SIG-M5 (cell line): ENCODE measurements at places on chromosomes 3 and 15.

DNA sequence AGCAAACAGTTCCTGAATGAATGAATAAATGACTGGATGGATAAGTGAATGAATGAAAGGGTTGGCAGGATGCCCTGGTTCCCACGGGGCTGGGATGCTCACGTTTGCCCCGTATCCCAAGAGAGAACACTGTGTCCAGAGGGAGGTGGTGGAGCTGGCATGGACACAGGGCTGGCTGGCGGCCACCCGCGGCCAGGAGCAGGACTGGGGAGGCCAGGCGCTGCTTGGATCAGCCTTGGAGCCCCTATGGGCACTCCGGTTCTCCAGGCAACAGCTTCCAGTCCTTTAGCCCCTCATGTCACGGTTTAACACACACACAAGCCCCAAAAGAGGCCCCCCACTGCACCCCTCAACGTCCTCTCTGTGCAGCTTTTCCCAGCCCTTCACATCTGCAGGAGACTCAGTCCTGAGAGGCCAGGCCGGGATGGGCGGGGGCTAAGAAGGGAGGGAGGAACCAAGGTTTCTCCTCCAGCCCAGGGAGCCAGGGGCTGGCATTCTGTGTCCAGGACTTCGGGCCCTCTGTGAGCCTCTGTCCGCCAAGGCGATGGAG, 86.0 kb upstream of the ALDH1L1 start:
- no peak for DNase-seq

DNA sequence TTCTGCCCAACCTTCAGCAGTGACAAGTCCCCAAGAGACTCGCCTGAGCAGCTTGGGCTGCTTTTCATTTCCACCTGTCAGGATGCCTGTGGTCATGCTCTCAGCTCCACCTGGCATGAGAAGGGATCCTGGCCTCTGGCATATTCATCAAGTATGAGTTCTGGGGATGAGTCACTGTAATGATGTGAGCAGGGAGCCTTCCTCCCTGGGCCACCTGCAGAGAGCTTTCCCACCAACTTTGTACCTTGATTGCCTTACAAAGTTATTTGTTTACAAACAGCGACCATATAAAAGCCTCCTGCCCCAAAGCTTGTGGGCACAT, 3.5 kb downstream of the MYD88 start:
- no peak for DNase-seq

GRCh38 chr3:56019490-56020146, 448.6 kb downstream of the ERC2 start:
- no peak for DNase-seq

DNA sequence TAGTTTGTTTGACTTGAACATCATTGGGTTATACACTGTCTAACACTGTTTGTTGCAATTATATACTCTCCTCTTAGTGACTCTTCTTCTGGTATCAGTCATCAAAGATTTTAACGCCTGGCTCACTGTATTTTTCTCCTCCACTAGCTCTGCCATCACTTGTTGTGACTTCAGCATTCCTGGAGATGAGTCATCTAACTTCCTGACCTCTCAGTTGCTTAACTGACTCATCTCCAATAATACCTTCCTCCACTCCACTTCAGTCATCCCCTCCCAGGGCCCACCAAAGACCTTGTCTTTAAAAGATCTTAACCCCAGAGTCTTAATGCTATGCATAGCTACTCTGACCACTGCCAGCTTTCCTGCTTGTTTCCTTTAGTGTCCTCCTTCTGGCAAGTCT, 28.6 kb upstream of the CLSTN2 start:
- DNase-seq: no peak

DNA sequence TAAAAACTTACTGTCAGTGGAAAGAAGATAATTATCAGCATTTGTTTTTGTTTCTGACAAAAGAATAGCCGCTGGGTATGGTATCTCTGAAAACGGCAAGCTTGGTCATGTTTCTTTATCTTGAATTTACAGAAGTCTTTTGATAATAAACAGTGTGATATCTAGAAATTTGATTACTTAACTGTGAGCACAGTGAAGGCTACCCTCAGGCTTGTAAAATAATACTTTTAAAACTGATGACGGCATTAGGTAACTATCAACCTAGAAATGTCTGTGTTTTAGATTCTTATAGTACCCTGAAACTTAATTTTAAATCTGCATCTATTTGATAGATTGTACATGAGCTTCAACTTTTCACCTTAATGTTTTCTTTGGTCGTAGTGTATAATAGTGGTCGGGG, 43.4 kb downstream of the NSUN3 start:
- no peak for DNase-seq

GRCh38 chr3:69389520-69390248, 3.8 kb upstream of the FRMD4B start:
- DNase-seq: no peak

GRCh38 chr15:60343221-60343970, 54.4 kb downstream of the ANXA2 start:
- no peak for DNase-seq

- DNase-seq: no peak
Observed at GRCh38 chr3:128438488-128439072, 28.1 kb downstream of the DNAJB8 start.

DNA sequence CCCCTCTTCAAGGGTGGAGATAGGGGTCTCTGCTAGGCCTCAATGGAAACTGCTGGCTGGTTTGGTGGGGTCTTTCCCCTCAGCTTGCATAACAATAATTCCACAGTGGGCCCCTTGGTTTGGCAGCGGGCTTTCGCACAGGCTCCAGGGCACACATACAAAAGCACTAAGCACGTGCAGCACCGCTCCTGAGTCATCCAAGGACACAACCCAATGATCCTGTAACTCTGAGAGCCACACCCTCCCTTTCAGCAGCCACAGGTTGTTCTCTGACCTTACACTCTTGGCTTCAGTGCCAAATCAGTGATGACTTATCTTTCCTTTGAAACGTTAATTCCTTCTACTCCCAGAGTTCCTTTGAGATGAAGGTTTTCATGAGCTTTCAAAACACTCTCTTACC, 41.7 kb downstream of the DAPK2 start:
- no peak for DNase-seq

DNA sequence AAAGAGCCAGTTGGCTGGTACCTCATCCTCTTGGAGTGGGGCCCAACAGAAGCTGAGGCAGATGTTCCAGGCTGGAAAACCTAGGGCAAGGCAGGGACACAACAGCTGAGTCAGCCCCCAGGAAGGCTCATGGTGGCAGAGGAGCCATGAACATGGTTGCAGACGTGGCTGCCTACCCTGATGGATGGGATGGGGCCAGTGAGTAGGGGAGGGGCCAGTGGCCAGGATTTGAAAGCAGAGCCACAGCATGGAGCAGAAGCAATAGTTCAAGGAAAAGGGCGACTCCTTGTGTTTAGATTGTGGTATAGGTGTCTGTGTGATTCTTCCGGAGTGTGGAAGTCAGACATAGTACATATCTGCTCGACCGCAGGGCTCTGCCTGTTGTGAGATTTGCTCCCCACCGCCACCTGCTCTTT, 24.2 kb downstream of the PXYLP1 start:
- DNase-seq: no peak
